ENCODE measurements at places on chromosomes 2 and 18. TPM values are rescaled to one million over a fixed set of nuclear protein-coding genes. Genes with fewer than 3 reads are reported as not detected.

GRCh38 chr2:186455613-186456012 lies 30.4 kb upstream of the ZC3H15 start:
- no peak for DNase-seq

DNA sequence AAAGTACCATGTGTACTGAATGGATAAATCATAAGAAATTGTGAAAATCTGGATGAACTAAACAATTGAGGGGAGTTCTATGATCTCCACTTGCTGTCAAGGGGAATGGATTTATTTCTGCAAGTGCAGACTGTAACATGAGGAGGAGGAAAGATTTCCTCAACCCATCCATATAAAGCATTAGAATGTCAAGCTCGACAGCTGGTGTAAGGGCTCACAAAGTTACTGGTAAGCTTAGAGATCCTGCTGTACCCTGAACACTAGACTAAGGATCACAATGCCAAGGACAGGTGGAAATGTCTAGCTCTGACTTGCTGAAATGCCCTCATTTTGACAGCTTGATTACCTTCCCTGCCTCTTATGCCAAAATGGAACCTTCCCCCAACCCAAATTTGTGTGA lies 125.3 kb downstream of the TCF4 start:
- DNase-seq = no peak

GRCh38 chr2:172172513-172173173 lies 69.9 kb upstream of the DLX2 start:
- peak; percentile 66 for DNase-seq

DNA sequence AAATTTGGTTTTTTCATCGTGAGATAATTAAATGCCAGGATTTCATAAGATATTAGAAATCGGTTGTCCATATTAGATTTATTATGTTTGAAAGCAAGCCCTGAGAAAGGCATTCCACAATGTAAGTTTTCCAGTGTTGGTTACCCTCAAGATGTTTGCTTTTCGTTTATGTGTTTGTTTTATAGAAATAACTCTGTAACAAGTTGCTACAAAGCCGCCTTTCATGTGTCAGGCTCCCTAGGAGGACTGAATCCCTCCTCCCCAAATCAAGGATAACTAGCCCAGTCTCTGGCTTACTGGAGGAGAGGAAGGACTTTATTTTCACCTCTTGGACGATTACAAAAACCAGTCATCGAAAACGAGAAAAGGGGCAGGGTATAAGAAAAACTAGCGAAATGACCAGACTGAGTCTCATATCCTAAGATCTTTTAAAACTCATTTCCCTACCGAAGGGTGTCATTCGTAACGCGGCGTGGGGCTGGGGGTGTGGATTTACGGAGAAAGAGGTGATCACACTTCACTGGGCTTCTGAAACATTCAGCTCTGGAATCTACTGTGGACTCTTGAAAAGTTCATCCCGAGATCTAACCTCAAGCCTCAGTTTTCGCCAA lies 1.0 kb upstream of the PEX13 start:
- DNase-seq = no peak

DNA sequence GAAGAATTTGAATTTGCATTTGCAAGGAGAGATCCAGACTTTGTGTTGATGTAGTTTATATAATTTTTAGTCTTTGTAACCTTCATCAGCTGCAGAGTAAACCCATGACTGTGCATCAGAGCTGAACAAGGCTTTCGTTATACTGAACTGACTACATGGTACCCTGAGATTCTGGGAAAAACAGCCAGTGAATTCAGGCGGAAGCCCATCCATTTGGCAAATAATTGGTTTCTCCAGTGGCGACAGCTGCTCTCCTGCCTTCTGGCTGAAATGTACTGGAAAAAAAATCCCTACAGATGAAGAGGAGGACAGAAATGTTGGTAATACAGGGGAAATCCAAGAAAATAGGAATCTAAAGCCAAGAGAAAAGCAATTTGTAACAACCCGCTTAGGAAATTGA lies 657.5 kb upstream of the CDH7 start:
- no peak for DNase-seq

GRCh38 chr18:21296045-21296444 lies 54.0 kb downstream of the GREB1L start:
- no peak for DNase-seq

DNA sequence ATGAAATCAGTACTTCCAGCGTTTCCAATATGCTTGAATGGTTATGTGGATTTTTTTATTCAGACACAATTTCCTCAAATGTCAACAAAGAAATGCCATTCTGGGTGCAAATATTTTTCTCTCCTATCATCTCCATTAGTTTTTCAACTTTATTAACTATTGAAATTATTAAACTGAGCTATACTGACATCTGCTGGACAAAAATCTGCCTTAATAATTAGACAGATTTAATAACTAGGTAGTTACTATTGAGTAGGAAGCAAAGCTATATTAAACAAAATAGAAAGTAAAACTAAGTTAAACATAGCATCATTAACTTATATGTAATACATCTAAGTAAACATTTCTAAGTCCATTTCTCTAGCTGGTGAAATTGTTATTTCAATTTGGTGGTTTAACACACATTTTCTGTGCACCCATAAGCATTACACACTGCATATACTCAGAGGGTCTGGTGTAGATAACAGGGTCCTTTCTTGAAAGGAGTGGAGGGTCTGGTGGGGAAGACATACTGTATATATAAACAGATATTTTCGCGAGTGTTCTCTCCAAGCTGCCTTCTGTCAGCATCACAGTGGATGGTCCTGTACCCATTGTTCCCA lies 77.0 kb downstream of the LANCL1 start:
- DNase-seq = peak; percentile 12

GRCh38 chr18:60100778-60101177 lies 201.0 kb downstream of the PMAIP1 start:
- DNase-seq = no peak

DNA sequence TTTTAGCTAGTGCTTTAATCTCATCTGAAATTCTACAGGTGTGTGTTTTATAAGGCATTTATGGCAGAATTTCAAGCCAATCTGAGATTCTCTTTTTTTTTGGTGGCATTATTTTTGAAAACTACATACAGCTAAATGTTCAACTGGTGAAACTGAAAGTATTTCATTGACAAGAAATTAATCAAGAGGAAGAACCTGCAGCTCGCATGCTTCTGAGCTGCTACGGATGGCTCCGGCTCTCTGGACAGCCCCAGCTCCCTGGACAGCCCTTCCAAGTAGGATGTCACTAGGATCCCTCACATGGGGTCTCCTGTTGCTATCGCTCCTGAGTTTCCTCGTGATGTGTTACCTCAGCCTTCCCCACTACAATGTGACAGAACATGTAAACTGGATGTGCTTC lies 46.4 kb downstream of the AAK1 start:
- no peak for DNase-seq

DNA sequence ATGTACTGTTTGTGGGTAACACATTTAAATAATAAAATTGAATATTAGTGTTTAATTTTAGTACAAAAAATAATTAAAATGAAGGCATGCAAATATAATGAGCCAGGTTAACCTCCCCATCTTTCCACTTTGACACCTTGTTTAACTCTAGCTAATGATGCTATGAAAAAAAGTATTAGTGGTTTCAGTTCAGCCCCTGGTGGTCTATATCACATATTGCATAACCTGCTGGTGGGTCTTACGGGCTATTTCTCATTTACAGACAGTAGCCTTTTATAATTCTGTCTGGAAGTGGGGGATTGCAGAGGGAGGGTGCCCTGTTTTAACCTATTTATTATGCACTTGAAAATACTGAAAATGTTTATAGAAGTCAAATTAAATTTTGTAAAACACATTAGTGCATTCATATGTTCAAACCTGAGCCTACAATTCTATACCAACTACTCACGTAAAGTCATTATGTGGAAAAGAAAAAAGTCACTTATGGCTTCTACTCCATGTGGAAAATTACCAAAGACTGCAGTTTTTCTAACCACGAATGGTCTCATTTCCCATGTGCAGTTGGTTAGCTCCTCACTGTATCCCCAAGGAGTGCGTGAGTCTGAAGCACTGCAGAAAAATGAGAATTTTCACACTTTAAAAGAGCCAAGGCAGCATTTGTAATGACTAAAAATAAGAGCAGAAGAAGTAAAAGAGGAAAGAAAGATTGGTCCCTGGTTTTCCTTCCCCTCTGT lies 381.0 kb downstream of the MTX2 start:
- DNase-seq = no peak

GRCh38 chr2:148874868-148875341 lies at the start of gene KIF5C:
Gene KIF5C (plus strand): TSS chr2:148875227. CDS start chr2:148875618, 391 bp downstream.
- DNase-seq = peak; percentile 71

GRCh38 chr2:143899987-143900386 lies 619.9 kb downstream of the ZEB2 start:
- no peak for DNase-seq

- DNase-seq = no peak
Measured at GRCh38 chr2:83068714-83069113, 1390.4 kb downstream of the SUCLG1 start.

GRCh38 chr18:9436206-9436929 lies 38.9 kb upstream of the RALBP1 start:
- no peak for DNase-seq

PRSS56 gene
- total RNA-seq = not detected

SLC9A4 gene
- total RNA-seq = not detected

RPIA gene
- 13.4 TPM for total RNA-seq

ACVR1C gene
- total RNA-seq = 3.6 TPM
